ENCODE measurements at places on chromosomes 7 and 10.
A peak's percentile ranks its signal among the peaks of the same experiment; 100 is the strongest.

DNA sequence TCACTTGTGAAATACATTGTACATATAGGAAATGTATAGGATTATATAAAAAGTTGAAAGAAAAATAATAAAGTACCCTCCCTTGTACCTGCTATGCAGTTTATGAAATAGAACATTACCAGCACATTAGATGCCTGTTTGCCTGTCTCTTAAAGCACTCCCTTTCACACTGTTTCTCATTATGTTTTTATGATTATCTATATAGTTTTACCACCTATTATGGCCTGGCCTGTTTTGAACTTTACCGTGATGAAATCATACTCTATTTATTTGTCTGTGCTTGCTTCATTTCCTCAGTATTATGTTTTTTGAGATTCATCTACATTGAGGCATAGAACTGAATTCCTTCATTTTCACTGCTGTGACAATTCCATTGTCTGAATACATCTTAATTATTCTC lies 41.1 kb downstream of the DGKB start:
- DNase-seq: no peak

GRCh38 chr7:27095050-27095896 lies 527 bp downstream of the HOXA1 start:
- no peak for DNase-seq

- no peak for DNase-seq
These were observed 12.0 kb upstream of the GSDME start for GRCh38 chr7:24769014-24769830.

DNA sequence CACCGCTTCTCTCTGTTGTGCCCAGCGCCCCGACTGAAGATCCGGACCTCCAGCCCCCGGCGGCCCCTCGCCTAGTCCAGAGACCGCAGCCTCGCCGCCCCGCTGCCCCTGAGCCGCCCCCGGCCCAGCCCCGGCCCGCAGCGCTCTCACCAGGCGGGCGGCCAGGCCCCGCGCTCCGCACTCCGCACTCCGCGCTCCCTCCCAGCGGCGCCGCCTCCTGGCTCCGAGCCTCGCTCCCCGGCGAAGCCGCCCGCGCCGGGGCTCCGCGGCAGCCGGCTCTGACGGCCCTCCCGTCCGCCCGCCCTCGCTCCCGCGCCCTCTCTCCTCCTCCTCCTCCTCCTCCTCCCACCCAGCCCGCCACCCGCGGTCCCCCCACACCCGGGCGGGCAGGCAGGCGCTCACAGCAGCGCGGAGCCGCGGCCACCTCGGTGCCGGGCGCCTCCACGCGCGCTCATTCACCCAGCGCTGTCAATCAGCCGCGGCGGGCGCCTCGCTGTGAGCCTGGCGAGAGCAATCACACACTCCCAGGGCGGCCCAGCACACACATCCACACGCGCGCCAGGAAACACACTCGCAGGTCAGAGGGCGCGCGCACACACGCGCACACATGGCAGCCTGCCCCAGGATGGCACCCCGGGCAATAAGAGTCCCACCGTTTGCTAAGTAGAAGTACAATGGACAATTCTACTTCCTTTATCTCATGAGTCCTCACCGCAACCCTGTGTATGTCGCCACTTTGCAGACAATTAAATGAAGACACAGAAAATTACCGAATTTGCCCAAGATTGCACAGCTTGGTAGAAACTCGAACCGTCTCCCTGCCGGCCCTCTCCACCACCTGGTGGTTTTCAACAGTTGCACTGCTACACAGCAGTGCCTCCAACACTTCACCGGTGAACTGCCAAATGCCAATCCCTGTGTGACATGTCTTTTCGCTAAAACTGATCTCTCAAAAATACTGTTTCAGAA lies at the start of gene PRRT4:
PRRT4 (minus strand) TSS at position 280 of the 969 bp plus-strand sequence.
- DNase-seq: peak; percentile 50

DNA sequence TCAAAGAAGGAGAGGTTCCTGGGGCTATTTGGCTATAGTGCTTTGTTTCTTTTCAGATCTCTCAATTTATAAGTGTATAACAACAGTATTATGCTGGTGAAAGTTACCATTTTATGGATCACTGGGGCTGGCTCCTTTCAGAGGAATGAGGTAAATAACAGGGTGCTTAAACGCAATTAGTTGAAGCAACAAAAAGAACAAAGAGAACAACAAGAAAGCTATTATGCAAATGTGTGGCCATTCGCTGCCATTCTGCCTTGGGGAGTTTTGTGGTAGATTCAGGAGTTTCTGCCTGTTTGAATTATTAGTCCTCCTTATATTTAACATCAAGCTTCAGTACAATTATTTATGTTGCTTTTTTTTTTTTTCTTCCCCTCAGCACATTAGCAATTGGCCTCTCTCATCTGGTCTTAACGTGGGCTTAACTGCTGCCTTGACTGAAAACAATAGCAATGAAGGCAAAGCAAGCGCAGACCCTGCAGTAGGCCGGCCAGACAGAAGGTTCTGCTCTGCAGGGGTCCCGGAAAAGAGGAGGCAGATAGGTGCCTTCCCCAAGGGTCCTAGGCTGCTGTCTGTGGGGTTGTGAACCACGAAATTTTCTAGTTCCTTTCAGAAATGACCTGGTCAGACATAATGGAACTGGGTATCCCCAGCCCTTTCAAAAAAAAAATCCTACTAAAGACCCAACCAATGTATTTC lies 339.9 kb upstream of the PODXL start:
- DNase-seq: no peak

GRCh38 chr10:107434854-107435253 lies 270.3 kb upstream of the SORCS1 start:
- no peak for DNase-seq

DNA sequence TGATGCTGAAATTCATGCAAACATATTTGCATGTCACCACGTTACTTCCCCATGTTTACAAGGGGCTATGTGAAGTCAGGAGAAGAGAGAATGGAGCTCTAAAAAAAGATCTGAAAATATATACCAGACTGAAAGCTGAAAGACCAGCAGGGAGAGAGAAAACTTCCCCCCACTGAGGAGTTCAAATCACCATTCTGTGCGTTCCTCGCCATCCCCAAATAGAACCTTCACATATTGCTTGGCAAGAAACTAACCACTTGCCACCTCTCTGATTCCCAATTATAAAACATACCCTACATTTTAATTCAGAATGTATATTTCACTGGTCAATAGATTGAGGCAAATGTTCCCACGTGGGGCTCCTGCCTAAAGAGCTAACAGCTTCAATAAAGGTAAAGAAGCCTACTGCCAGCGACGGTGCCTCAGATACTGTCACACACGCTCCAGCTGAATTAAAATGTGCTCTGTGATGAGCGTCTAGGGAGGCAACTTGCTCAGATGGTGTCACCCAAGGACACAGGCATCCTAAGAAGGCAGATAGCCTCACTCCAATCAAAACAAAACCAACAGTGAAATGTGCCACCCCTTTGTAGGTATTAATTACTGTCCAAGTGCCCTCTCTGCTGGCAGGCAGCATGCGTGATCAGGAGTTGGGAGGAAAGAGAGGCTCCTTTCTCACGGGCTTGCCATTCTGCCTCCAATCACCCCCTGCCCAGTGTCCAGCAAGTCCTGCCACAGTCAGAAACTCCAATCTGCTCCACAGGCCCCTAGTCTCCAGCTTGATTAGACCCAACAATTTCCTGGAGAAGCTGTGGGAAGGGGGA lies 298.2 kb downstream of the GRID1 start:
- DNase-seq: no peak

- no peak for DNase-seq
These were observed 276.5 kb upstream of the TEX47 start for GRCh38 chr7:89072081-89072480.

DNA sequence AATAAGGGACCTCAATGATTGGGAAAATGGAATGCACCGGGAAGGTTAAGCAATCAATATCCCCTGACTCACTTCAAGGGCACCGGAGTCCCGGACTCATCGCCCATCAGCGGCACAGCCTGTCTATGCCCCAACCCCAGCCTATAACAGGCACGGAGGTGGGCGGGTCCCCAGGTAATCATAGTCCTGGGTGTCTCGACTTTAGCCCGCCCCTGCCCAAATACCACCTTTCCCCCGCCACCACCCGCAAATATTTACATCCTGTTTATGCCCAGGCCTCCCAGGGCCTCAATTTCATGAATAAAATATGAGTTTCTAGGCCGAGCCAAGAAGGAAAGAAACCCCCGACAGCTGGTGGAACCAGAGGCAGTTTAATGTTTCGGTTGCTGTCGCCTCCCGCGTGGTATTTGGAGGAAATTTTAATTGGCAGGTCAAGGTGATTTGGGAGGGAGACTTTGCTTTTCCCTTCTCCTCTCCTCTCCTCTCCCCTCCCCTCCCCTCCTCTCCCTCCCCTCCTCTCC lies 15.6 kb upstream of the RFC2 start:
- no peak for DNase-seq

- DNase-seq: no peak
These were observed 38.0 kb upstream of the TMEM72 start for GRCh38 chr10:44873160-44873559.

DNA sequence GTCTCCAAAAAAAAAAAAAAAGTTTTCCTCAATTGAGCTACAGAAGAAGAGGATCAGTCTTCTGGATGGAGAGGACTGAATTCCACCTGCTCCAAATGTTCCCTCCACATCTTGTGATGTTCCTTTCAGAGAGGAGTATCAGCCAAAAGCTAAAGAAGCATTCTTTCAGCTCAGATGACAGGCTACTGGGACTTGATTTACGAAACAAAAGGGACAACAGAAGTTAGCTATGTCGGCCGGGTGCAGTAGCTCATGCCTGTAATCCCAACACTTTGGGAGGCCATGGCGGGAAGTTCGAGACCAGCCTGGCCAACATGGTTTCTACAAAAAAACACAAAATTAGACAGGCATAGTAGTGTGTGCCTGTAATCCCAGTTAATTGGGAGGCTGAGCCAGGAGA lies 7.4 kb downstream of the DAGLB start:
- DNase-seq: no peak

DNA sequence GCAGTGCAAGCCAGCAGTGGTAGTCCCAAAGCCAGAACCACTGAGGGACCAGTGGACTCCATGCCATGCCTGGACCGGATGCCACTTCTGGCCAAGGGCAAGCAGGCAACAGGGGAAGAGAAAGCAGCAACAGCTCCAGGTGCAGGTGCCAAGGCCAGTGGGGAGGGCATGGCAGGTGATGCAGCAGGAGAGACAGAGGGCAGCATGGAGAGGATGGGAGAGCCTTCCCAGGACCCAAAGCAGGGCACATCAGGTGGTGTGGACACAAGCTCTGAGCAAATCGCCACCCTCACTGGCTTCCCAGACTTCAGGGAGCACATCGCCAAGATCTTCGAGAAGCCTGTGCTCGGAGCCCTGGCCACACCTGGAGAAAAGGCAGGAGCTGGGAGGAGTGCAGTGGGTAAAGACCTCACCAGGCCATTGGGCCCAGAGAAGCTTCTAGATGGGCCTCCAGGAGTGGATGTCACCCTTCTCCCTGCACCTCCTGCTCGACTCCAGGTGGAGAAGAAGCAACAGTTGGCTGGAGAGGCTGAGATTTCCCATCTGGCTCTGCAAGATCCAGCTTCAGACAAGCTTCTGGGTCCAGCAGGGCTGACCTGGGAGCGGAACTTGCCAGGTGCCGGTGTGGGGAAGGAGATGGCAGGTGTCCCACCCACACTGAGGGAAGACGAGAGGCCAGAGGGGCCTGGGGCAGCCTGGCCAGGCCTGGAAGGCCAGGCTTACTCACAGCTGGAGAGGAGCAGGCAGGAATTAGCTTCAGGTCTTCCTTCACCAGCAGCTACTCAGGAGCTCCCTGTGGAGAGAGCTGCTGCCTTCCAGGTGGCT lies 97.7 kb downstream of the TACC2 start:
- DNase-seq: no peak

GRCh38 chr7:77569514-77570232 lies 32.6 kb downstream of the PTPN12 start:
- no peak for DNase-seq

GRCh38 chr7:134070673-134071072 lies 56.5 kb upstream of the LRGUK start:
- DNase-seq: no peak

DNA sequence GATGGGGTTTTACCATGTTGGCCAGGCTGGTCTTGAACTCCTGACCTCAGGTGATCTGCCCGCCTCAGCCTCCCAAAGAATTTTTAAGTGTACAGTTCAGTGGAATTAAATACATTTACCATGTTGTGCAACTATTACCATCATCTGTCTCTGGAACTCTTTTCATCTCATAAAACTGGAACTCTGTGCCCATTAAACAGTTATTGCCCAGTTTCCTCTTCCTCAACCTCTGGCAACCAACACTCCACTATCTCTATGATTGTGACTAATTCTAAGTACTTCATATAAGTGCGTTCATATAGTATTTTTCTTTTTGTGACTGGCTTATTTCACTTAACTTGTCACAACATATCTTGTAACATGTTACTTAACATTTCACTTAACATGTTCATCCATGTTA lies 41.3 kb upstream of the ATXN7L1 start:
- no peak for DNase-seq

GRCh38 chr10:112663234-112664125 lies 216.5 kb downstream of the VTI1A start:
- peak; percentile 87 for DNase-seq

DNA sequence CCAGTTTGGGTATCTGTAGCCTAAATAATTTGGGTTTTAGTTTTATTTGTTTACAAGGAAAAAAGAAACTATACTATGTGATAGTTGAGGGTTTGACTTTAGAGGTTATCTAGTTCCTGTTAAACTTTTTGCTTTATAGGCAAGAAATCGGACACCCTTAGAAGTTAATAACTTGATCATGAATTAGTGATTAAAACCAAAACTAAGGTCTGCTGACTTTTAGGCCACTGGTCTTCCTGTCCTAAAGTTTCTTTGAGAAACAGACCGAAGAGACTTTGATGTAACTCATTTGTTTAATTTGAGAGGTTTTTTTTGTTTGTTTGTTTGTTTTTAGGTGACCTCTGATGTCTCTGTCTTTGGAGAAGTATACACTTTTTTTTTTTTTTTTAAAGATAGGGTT lies 59.7 kb downstream of the PHTF2 start:
- DNase-seq: no peak

GRCh38 chr7:116271963-116272886 lies 61.9 kb downstream of the TES start:
- peak; percentile 95 for DNase-seq

GRCh38 chr10:4265964-4266363 lies 481.0 kb upstream of the KLF6 start:
- no peak for DNase-seq

DNA sequence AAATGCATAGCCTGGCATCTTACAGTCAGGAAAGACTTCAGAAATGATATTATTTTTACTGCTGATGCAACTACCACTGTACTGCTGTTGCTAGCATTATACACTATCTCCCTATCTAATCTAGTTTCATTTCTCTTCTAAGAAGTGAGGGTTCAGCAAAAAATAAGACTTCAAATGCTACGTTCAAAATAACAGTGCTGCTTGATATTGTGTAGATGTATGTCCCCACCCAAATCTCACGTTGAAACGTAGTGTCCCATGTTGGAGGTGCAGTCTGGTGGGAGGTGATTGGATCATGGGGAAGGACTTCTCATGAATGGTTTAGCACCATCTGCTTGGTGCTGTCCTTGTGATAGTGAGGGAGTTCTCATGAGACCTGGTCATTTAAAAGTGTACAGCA lies 129.4 kb downstream of the ANK3 start:
- DNase-seq: no peak

GRCh38 chr10:120480848-120481247 lies 23.8 kb downstream of the PLPP4 start:
- no peak for DNase-seq

Measured in AG08395 (cell line).